Spinal cord (tissue), 10 donors: ENCODE measurements at places on chromosomes 11 and 22.

- no peak for DNase-seq
These were observed 284.6 kb upstream of the ZC3H12C start for GRCh38 chr11:109808569-109808968.

- DNase-seq, result no peak
These were observed 16.5 kb downstream of the TOLLIP start for GRCh38 chr11:1292644-1293618.

DNA sequence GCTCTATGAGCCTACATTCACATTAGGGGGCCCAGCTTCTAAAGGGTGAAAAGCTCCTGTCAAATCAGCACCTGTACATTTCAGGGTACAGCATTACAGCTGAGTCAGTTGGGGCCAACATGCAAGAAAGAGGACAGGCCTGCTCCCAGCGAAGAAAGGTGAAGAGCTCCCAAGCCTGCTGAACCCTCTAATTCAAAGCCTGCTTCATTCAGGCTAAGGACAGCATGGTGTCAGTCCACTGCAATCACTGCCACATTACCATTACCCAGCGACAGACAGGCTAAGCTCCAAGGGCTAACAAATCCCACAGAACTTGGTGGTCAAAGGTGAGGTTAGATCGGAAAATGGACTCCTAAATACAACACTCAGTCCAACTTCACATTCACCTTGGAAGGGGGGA, 65.4 kb upstream of the CHRM4 start:
- DNase-seq, result no peak

DNA sequence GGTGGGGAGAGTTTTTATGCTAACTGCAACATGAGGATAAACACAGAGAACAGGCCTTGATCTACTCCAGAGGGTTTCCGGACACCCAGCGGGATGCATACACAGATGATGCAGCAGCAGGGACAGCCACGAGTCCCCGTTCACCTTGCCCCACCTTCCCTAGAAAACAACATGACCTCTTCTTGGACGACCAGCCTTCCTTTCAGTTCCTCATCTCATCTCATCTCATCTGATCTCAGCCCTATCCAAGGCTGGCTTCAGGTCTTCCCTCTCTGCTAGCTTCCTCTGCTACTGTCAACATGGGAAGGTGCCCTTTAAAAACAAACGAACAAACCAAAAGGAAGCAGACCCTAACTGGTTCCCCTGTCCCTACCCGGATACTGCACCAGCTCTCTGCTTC, 1356.2 kb downstream of the TBC1D22A start:
- DNase-seq, result no peak

DNA sequence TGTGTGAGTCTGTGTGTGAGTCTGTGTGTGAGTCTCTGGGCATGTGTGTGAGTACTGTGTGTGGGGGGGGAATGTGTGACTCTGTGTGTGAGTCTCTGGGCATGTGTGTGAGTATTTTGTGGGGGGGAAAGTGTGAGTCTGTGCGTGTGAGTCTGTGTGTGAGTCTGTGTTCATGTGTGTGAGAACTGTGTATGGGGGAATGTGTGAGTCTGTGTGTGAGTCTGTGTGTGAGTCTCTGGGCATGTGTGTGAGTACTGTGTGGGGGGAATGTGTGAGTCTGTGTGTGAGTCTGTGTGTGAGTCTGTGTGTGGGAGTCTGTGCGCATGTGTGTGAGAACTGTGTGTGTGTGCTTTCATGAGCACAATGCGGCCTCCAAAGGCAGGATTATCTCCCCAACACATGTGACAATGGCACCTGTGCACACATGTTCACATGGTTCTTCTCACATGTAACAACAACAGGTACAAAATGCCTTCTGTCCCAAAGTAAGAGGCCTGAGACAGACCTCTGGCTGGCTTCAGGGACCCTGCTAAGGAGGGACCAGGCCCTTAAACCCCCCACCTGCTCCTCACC, 1.6 kb downstream of the CD5 start:
- DNase-seq, result no peak

GRCh38 chr11:115706626-115707135, 202.5 kb upstream of the CADM1 start:
- DNase-seq, result no peak
